HS-27A (cell line): ENCODE measurements at places on chromosomes 3 and 15.

DNA sequence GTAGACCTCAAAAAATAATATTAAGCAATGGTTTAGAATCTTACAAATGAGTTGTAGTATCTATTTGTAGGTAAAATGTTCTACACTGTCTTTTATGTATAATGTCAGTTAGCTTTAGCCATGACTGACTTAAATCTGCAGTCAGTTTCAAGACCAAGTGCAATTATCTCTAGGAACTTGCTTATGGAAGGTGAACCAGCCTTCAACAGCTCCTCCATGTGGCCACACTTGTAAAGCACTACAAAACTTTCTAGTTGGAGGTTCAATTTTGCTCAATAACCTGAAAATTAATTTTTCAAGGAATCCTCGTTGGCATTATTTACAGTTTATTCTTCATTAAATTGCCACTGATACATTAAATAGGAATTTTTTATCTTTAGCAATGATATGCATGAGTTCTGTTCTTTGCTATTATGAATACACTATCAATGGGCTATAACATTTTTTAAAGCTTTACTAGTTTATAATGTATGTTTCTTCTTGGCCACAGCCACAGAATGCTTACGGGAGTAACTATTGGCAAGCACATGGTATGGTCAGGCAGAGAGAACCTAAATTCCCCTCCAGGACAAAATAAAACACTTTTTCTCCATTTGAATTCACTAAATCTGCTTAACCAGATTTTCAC, 315.3 kb upstream of the UBE2E2 start:
- no peak for DNase-seq

DNA sequence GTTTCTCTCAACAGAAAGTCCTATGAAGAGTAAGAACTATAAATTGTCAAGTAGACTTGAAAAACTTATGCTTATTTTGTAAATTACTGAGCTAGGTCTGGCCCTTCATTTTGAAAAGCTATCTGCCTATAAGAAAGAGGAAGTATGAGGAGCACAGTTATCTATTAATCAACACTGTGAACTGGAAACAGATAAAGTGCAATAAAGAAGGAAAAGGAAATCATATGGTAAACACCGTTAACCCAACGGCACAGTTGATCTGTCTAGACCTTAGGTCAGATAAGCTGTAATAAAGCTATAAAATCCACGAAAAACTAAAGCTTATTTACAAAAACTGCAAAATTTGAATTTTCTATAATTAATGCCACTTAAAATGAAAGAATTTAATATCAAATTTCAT, 242.5 kb downstream of the ZBTB20 start:
- no peak for DNase-seq

GRCh38 chr3:179299999-179300613, 22.7 kb upstream of the ZNF639 start:
- no peak for DNase-seq

- DNase-seq, result no peak
These were observed 46.0 kb downstream of the PPCDC start for GRCh38 chr15:75069301-75069925.

DNA sequence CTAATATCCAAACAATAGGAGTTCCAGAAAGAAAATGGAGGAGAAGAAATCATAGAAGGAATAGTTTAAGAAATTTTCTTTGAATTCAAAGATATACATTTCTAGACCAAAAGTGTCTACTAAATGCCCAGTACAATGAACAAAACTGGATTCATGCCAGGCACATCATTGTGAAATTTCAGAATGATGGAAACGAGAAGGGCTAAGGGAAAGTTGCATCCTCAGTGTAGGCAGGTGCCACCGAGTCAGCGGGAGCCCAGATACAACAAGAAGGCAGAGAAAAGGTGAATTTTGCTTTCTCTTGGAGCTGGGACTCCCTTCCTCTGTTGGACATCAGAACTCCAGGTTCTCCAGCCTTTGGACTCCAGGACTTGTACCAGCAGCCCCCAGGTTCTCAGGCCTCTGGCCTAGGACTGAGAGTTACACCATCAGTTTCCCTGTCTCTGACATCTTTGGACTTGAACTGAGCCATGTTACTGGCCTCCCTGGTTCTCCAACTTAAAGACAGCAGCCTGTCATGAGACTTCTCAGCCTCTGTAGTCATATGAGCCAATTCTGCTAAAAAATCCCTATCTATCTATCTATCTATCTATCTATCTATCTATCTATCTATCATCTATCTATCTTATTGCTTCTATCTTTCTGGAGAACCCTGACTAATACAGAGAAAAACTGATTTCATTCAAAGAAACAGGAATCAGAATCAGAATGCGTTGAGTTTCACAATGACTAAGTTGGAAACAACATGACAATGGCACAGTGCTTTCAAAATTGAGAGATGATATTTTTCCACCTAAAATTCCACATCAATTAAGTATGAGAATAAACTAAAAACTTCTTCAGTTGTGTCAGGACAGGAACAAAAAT, 207.7 kb downstream of the FAM43A start:
- DNase-seq, result no peak

GRCh38 chr3:17664923-17665322, 77.5 kb downstream of the TBC1D5 start:
- DNase-seq, result no peak

DNA sequence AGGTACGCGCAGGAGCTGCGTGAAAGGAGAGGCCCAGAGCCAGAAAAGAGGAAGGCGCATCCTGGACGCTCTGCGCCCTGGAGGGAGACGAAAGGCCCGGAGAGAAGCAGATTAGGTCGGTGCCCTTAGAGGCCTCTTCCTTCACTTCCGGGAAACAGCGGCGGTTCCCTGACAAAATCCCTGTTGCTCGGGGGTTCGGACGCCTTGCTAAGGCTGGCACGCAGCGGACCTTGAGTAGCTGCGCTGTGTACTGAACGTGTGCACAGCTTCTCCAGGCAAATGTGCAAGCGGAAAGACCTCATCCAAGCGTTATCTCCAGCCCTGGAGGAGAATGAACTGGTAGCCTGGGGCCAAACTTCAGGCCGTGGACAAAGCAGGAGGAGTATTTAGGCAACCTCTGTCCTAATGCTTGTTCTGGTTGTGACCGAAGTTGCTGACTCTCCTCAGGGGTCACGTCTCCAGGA, 3.0 kb upstream of the SOX14 start:
- no peak for DNase-seq

GRCh38 chr15:63999177-63999576, 47.1 kb downstream of the DAPK2 start:
- DNase-seq, result no peak

GRCh38 chr3:16247282-16248061, 17.3 kb downstream of the DPH3 start:
- peak; percentile 74 for DNase-seq

- DNase-seq, result no peak
These were observed 136.8 kb downstream of the TBL1XR1 start for GRCh38 chr3:177060492-177060891.

DNA sequence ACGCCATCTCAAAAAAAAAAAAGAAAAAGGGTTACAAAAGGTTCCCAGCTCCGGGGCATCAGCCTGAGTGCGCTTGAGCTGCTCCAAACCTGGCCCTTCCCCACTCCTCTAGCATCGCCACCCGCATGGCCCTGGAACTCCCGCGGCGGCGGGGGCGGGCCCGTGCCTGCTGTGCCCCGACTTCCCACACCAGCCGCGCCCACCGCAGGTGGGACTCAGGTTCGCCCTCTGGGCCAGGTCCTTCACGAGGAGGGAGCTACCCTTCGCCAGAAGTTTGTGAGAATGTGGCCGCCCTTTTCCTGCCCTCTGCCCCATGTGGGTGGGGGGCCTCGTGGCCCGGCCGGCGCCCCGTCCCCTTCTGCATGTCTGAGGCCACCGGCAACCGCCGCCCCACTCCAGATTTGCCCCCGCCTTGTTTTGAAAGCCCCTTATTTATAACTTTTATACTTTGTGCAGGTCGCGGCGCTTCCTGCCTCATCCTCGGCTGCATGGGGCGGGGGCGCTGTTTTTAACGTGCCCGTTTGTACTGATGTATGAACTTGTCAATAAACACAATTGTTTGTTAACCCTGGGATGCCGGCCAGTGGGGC, 507 bp upstream of the JMJD7 start:
- DNase-seq, result no peak

DNA sequence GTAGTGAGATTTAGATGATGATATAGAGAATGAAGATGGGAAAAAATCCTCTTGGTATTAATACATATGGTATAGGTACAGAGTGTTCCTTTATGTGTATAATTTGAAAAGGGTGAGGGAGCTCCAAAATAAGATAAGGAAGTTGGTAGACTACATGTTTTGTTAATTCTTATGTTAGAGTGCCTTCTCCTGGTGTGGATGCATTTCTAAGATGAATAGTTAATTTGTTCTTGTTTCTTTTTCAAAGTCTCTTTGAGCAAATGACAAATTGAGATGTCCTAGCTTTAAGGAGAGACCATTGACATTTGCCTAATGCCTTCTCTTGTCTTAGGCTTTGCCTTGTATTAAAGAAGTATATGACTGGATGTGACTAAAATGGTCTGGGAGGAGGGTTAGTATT, 34.1 kb downstream of the AKAP13 start:
- DNase-seq, result no peak

DNA sequence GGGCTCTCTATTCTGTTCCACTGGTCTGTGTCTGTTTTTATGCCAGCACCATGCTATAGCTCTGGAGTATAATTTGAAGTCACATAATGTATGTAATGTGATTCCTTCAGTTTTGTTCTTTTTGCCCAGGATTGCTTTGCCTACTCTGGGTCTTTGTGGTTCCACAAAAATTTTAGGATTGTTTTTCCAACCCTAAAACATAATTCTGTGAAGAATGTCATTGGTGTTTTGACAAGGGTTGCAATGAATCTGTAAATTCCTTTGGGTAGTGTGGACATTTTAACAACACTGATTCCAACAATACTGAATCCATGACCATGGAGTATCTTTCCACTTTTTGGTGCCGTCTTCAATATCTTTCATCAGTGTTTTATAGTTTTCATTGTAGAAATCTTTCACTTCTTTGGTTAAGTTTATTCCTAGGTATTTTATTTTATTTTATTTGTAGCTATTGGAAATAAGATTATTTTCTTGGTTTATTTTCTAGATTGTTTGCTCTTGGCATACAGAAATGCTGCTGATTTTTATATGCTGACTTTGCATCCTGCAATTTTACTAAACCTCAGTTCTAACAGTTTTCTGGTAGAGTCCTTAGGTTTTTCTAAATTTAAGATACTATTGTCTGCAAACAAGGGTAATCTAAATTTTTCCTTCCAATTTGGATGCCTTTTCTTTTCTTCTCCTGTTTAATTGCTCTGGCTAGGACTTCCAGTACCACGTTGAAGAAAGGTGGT, 29.7 kb downstream of the TJP1 start:
- peak; percentile 63 for DNase-seq

- DNase-seq, result no peak
These were observed 7.7 kb downstream of the COL8A1 start for GRCh38 chr3:99646107-99646435.

DNA sequence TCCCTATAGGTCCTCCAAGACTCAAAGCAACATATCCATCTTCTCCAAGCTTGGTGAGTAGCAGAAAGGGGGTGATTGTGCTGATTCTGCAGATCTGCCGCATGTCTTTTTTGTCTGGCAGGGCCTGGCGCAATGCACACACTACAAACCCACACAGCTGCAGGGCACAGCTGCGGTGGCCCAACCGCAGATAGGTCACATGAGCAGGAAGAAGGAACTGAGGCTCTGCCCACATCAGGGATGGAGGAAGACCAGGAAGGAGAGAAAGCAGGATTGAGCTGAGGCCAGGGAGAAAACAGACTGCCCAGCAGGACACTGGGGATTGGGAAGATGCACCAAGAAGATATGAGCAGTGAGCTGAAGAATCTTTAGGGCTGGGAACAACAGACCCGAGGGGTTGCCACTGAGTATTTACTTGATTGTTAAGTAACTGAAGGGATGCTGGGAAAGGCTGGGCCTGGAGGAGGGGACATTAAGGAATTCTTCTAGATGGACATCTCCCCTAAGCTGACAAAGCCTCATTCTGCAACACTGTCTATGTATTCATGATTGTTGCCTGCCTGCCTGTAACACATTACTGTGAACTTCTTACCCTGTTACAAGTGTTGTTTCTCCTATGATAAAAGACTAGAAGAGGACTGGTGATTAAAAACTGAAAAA, 126.7 kb downstream of the MYLK start:
- DNase-seq, result no peak

- no peak for DNase-seq
These were observed 49.1 kb downstream of the PXYLP1 start for GRCh38 chr3:141280690-141281089.

DNA sequence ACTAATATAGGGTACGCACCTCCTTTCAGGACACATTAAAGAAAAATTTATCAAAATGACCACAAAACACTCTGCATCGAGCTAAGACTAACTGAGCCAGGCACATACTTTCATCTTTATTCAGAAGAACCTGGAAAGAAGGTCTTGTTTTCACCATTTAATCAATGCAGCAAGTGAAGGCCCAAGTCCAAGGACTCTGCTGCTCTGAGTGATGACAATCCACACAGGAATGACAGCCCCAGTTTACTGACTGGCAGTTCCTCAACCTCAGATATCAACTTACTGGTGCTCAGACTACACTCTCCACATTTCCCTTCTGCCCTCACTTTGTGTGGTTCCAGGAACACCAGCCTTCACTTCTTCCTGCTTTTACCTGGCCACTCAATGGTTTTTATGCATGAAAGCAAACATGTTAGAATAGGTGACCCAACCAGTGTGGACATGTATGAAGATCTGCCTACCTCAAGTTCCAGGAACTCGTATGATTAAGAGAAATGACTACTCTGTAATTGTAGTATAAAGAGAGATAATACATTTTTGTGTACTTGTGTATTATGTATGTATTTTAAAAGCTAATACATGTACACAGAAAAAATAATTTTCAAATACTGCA, 29.1 kb upstream of the RASA2 start:
- DNase-seq, result no peak

DNA sequence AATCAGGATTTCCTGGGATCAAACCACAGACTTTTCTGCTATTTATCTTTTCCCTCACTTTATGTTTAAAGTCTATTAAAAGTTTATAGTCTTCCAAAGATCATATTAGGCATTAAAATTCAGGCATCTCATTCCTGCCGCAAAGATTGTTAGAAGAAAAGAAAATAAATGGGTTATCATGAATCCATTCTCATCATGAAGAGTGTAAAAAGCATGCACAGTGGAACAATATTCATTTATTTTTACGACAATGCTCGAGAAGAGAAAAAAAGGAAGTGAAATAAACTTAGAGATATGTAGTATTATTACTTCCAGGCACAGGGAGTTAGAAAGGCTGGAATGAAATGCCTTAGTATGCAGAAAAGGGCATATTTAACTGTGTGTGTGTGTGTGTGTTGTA, 213.7 kb upstream of the PLSCR5 start:
- no peak for DNase-seq
